Hematopoietic multipotent progenitor cell treated with erythropoietin and hydrocortisone succinate and interleukin-3 and kit ligand, for 4 days (in vitro differentiated cells): ENCODE measurements at places on chromosomes 6 and 20.

DNA sequence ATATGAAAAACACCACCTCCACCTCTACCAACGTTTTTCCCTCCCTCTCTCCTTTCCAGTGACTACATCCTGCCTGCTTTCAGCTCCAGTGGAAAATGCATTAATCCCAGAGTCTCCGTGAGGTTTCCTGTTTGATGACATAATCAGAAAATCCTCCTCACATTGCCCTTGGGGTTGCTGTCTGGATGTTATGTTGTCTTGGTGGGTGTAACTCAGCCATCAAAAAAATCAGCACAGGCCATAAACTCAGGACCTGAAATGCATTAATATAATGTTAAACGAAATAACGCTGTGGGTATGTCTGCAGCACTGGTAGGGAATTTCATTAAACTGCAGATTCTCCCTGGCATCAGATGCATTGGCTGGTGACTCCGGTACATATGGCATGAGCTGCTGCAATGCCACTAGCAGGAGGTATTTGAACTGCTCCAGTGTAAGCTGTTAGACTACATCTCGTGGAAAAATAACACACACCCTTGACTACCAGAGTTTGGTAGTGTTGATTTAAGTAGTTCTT, 297.8 kb downstream of the PRL start:
- DNase-seq, result no peak

- DNase-seq, result no peak
Observed at GRCh38 chr6:53189554-53189953, 40.9 kb upstream of the GCM1 start.

DNA sequence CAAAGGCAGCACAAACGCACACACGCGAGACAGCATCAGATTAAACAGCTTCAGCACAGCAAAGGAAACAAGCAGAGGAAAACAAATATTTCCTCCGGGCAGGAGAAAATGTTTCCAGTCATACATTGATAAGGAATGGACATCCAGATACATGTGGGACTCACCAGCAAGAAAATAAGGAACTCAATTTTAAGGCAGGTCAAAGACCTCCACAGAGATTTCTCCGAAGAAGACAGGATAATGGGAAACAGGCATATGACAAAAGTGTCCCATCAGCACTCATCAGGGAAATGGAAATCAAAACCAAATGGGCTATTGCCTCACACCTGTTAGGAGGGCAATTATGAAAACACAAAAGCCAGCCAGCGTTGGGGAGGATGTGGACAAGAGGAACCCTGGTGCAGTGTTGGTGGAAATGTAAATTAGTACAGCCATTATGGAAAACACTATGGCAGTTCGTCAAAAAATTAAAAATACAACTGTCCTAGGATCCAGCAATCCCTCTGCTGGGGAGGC, 9.7 kb upstream of the SLCO4A1 start:
- no peak for DNase-seq

DNA sequence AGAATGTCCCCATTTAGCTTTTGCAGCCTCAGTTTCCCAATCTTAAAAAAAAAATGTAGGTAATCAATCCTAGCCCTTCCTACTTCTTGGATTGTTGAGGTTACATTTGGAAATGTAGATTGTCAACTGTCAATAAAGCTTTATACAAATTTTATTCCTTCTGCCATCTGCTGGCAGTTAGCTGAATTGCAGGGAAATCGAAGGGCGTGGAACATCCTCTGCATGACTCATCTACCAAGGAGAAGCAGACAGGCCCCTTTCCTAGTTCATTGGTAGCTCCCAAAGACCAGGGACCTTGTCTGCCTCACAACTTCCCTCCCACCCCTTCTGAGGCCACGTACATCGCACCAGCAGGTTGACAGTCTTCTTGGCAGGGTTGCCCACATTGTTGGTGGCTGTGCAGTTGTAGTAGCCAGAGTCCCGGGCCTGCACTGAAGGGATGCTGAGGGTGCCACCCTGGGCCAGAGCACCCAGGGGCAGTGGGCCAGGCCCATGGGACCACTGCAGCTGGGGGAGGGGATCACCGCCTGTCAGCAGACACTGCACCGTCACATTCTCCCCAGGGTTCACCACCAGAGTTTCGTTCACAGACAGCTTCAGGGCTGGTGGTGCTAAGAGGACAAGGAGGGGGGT, 43.6 kb downstream of the MDGA1 start:
- DNase-seq, result peak; percentile 69

GRCh38 chr6:144767051-144767450, 481.9 kb downstream of the UTRN start:
- no peak for DNase-seq

DNA sequence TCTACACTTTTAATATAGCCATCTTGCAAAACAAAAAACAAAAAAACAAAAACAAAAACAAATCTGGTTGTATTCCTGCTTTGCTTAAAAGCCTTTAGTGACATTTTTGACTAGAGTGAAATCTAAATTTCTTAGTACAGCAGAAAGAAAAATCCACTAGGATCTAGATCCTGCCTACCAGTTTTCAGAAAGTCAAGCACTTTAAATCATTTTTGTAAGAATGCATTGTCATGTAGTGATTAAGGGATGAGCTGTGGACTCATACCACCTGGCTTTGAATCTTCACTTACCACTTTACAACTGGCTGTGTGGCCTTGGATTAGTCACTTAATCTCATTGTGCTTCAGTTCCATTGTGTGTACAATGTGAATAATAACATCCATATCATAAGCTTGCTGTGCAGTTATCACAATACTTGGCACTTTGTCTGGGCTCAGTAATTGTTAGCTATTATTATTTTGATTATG, 4.0 kb downstream of the MKKS start:
- DNase-seq, result no peak

- DNase-seq, result peak; percentile 58
Observed at GRCh38 chr6:55980627-55981211, 105.3 kb upstream of the BMP5 start.

DNA sequence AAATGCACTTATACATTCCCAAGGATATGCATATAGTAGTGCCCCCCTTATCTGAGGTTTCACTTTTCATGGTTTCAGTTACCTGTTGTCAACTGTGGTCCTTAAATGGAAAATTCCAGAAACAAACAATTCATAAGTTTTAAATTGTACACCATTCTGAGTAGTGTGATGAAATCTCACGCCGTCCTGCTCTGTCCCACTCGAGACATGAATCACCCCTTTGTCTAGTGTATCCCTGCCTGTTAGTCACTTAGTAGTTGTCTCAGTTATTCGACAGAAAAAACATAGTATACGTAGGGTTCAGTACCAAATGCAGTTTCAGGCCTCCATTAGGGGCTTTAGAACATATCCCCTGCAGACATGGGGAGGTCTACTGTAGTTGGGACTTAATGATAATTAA, 57.0 kb downstream of the MAP1LC3A start:
- DNase-seq, result no peak

DNA sequence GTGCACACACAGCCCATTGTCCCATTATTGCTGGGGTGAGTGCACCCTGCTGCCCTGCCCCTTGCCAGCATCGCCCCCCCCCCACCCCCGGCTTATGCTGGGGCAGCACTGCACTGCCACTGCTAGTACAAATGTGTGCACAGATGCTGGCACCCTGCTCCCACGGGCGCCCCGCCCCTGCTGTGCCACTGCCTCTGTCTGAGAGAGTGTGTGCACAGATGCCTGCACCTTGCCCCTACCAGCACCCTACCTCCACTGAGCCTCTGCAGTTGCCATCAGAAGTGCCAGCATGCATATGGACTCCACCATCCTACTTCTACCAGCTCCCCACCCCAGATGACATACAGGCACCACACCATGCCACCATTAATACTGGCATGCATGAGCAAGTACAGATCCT, 454.6 kb upstream of the KHDRBS2 start:
- DNase-seq, result no peak

- peak; percentile 24 for DNase-seq
Observed at GRCh38 chr20:38870733-38871559, 55.3 kb upstream of the FAM83D start.

- DNase-seq, result no peak
Observed at GRCh38 chr6:120604510-120604909, 729.8 kb downstream of the TBC1D32 start.

DNA sequence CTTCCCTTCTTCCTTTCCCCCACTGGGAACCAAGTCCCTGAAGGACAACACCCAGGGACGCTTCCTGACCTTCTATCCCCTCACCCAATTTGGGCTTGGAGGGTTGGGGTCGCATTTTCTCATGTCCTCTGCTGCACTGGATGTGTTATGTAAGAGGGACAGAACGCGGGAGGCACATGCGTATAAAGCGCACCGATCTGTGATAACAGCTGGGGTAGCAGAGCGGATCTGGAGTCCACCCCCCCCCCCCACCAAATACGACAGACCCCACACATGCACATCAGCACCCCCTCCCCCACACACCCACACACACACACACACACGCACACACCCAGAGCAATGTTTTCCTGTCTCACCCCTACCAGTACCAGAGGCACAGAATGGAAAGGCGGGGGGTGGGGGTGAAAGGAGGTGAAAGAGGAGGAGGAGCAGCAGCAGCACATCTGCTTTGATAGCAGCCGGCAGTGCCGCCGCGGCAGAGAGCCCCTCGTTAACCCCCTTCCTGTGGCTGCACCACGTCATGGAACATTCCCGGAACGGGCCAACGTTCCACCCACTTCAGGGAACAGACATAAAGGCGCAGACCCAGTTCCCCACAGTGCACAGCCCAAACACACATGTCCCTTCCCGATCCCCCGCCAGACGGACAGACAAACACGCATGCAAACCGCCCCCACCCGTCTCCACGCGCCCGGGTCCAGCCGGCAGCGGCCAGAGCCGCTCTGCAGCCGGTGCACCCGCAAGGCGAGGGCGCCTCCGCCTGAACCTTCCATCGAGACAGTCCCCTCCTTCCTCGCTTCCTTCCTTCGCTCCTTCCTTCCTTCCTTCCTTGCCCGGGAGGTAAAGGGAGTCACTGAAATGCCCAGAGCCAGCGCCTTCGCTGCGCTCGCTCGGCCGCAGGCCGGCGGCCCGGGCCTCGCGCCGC, 590 bp downstream of the HIVEP2 start:
- peak; percentile 89 for DNase-seq

- no peak for DNase-seq
Observed at GRCh38 chr20:24048024-24048611, 59.5 kb upstream of the GGTLC1 start.

- no peak for DNase-seq
Observed at GRCh38 chr6:103720393-103720792, 1139.3 kb downstream of the HACE1 start.

GRCh38 chr6:111477481-111477938, 5.5 kb downstream of the REV3L start:
- DNase-seq, result no peak

- no peak for DNase-seq
Observed at GRCh38 chr20:56163806-56164205, 84.7 kb upstream of the MC3R start.

GRCh38 chr6:152293404-152293803, 343.8 kb downstream of the SYNE1 start:
- no peak for DNase-seq

- peak; percentile 34 for DNase-seq
Observed at GRCh38 chr6:110512991-110513390, 36.6 kb upstream of the SLC22A16 start.

GRCh38 chr20:59625214-59625922, 21.0 kb downstream of the PHACTR3 start:
- DNase-seq, result no peak

DNA sequence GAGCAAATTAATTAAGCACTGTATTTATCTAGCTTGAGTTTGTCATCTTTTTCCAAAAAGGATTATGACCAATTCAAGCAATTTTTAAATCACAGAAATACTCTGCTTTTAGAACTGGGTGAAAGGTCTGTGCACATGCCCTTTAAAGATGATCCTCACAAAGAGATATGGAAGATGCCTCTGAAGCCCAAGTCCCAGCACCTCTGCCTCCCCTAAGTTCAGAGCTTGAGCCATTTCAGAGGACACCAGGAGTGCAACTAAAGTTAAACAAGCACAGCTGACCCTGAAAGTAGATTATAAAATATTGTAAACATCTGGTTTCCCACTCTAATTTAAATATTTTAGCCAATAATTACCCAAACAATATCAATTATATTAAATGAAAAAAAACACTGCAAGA, 139.5 kb upstream of the BEND6 start:
- no peak for DNase-seq

GRCh38 chr6:117359581-117359980, 66.2 kb downstream of the ROS1 start:
- peak; percentile 18 for DNase-seq

GRCh38 chr6:25959890-25960536, 2.6 kb upstream of the TRIM38 start:
- DNase-seq, result no peak

DNA sequence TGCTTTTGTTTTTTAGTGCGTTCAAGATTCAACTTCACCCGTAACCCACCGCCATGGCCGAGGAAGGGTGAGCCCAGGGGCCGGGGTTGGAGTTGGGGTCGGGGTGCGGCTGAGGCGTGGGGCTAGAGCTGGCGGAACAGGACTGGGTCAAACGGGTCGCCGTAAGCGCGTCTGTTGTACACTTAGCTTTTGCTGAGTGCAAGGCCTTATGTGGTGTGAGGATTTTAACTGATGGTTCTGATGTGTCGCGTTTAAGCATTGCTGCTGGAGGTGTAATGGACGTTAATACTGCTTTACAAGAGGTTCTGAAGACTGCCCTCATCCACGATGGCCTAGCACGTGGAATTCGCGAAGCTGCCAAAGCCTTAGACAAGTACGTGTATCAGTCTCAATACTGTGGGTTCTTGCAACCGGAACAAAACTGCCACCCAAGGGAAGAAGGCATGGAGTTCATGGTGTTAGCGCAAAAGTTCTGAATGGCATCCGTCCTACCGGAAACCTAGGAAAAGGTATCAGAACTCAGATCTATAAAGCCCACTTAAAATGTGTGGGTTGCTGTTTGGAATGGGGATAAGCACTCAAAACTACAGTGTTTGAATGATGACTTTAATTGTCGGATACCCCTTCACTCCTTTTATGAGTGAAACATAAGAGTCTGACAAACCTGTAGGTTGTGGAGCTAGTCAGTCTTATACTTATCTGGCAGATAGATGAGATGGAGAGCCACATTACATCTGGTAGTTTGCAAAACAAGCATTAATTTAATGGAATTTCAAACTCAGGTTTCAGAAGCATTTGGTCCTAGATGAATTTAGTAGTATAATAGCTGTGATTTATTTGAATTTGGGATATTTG, 574 bp downstream of the RPS12 start:
- peak; percentile 48 for DNase-seq

DNA sequence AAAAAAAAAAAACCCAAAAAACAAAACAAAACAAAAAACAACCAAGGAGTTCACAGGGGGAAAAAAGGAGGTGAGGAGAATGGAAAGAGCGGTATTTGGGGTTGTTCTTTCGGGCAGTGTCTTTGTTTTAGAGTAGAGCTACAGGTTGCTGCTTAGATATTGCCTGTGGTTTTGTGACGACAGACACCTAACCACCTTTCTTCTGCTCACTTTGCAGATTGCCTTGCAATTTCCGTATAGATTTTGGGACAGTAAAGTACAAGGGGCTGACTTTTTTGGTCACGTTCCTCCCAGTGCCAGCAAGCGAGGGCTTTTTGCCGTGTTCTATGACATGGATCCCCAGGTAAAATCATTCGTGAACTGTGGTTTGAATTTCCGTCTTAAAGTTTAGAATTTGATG, 50.9 kb downstream of the DEK start:
- DNase-seq, result no peak

GRCh38 chr6:154232013-154232910, 124.3 kb downstream of the IPCEF1 start:
- DNase-seq, result peak; percentile 26

- peak; percentile 54 for DNase-seq
Observed at GRCh38 chr6:132819405-132820161, 5.2 kb downstream of the RPS12 start.

GRCh38 chr6:102525336-102525735, 1131.8 kb downstream of the GRIK2 start:
- no peak for DNase-seq
